ENCODE measurements at places on chromosomes 5 and 9.

DNA sequence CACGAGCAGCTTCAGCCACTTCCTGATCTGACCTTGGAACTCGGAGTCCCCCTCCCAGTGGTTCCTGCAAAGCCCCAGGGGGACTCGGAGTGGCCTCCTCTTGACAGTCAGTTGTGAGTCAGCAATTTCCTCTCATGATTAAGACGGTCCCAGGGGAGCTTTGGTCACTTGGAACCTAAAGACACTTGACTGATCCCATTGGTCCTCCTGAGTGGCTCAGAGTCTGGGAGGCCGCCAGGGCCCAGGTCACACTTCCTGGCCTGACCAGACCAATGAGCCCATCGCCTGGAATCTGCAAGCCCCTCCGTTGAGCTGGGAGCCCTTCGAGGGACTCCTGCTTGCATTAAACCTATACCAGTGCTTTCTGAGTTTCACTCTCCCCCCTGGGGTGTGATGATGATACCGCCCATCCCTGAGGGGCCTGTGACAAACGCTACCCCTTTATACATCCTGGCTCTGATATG, 29.1 kb downstream of the TSPAN17 start:
- DNase-seq = peak; percentile 71

- no peak for DNase-seq
Observed at GRCh38 chr5:125112196-125112595, 365.8 kb upstream of the ZNF608 start.

DNA sequence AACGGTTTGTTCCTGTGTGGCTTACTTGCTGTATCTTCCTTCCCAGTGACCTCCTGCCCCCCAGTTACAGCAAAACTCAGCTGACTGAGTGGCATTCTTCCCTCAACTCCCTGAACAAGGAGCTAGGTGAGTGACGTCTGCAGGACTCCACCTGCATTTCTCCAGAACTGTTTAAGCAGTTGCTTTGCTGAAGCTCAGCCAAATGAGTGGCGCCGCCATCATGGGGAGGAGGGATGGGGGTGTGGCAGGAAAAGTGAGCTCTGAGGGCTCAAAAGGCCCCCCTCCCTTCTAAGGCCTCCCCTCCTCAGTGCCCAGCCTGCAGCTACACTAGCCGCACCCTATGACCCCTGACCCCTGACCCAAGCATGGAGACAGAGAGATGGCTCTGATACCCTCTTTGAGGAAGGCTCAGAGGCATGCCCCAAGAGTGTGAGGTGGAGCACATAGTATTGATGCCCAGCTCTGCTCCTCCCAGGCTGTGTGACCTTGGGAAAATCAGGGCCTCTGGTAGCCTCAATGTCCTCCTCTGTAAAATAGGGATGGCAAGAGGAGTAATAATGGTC, 12.7 kb downstream of the CCDC180 start:
- DNase-seq = no peak

DNA sequence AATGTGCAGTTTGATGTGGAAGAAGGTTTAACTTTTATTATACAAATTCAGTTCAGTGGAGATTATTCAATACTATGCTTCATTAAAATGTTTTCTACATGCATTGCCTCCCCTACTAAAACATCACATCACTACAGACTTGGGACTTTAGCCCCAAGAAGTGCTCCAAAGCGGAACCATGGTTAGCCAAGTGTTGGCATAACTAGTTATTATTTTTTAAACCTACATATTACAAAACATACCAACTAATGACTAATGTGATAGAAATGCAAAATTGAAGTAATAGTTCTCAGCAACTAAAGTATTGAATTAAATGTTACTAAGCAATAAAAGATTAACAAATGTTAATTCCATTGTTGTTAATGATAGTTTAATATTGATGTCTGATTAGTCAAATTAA, 74.5 kb downstream of the XRCC4 start:
- DNase-seq = no peak

GRCh38 chr5:157902449-157903116, 43.6 kb upstream of the CLINT1 start:
- DNase-seq = no peak

DNA sequence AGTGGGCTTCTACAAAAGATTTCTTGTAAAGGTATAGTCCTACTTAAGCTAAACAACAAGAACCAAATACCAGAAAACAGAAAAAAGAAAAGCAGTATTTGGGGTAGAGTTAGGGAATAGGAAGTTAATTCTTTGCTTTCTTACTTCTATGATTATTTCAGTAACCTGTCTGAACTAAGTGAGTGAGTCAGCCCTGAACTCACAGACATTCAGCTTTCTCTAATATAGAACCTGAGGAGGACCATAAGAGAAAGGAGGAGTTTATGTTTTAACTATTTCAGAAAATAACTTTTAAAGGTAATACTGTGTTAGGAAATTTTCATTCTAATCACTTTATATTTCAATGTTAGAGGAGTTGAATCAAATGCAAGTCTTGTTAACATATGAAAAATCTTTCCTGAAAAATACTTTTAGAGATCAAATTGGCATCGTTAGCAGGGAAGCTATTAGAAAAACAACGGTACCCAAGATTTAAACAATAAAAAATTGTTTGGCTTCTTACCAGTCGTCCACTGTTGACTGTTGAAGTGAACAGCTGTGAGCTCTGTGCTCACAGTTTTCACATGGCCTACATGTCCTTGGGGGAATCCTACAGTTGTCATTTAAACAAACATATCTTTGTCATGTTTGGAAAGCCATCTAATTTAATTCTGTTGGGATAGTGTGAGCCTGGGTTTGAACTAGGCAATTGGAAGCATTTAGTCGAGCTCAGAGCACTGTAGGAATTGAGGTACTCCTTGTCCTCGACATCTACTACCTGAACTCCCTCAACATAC, 19.9 kb upstream of the ZFAND5 start:
- DNase-seq = no peak

GRCh38 chr9:125852386-125852785, 105.2 kb downstream of the PBX3 start:
- no peak for DNase-seq

- no peak for DNase-seq
Observed at GRCh38 chr5:121299153-121299552, 552.5 kb upstream of the FTMT start.

DNA sequence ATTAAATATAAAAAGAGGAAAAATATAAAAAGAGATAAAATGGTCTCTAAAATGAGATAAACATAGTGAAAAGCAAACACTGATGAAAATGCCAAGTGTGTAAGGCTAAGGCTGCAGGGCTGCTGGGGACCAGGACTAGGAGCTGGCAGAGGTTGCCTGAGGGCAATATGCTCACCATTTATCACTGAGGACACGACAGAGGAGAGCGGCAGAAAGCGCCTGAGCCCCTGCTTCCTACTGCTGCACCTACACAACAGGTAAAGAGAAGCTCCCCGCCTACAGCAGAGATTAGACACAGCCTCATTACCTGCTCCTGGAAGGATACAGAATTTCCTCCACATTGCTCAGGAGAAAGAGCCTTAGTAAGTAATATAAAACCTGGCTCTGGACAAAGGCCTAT, 70.7 kb upstream of the PPP1R2B start:
- DNase-seq = no peak

DNA sequence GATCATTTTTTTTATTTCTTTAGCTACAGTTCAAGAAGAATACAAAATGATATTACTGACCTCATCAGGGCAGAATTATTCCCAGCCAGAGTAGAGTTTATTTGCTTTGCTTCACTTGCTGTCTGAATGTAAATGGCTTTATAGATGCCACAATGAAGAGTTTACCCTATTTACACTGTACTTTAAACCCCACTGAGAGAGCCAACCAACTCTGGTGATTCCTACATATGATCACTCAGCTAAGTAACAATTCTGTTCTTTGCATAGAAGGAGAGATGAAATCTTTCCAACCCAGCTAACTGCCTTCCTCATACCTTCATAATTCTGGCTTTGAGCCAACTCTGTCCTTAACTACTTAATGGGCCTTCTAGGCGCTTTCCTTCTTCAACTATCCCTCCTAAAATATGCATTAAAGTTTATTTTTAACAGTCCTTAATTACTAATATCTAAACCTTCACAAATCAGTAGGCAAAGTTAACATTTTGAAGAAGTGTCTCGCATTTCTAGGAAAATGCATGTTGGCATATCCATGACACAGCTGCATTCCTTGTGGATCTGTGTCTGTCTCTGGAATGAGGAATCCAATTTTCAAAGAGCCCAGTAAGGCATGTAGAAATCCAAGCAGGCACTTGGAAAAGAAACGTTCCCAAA, 284.8 kb upstream of the GRAMD2B start:
- no peak for DNase-seq

DNA sequence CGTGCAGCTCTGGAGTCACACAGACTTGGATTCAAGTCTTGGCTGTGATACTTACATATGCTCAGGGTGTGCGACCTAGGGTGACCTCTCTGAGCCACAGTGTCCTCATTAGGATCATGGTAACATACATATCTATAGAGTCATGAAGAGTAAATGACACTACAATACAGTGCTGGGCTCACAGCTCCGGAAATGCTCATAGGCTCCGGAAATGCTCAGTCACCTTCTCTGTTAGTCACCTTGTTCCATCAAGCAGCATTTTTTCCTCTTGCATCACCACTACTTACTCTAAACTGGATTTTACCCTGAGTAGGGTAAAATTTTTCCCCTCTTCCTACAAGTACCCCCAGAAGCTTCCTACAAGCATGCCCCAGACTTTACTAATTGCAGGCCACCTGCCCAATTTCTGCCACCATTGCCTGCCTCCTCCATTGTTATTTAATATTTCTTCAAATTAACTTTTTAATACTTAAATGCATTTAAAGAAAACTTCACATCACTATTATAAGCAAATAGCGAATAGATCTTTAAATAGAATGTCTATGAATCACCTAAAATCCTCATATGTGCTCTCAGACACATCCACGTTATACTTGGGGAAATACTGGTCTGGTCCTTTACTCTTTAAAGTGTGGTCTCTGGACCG, 147.6 kb upstream of the SPRY4 start:
- no peak for DNase-seq

DNA sequence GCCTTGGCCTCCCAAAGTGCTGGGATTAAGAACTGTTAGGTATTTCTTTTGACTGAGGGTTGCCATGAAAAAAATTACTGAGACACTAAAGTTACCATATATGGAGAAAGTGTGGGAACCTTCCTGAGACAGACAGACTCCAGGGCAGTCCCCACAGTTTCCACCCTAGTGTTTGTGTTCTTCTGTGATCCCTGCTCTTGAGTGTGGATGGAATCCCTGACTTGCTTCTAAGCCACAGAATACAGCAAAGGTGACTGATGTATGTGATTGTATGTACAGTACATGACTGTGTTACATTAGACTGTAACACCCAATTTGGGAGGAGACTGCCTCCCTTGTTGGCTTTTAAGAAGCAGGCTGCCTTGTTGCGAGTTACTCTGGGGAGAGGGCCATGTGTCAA, 24.7 kb upstream of the ADAM19 start:
- no peak for DNase-seq

DNA sequence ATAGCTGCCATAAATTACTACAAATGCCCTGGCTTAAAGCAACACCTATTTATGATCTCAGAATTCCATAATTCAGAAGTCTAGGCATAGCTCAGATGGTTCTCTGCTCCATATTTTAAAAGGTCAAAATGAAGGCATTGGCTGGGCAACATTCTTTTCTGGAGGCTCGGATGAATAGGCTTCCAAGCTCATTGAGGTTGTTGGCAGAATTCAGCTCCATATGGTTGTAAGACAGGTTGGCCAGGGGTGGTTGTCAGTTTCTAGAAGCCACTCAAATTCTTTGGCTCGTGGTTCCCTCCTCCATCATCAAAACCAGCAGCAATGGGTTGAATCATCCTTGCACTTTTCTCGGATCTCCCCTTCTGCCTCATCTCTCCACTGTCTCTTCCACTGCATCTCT, 49.4 kb downstream of the TGFBR1 start:
- DNase-seq = no peak

GRCh38 chr5:134148316-134148715, 28.4 kb downstream of the SKP1 start:
- no peak for DNase-seq

DNA sequence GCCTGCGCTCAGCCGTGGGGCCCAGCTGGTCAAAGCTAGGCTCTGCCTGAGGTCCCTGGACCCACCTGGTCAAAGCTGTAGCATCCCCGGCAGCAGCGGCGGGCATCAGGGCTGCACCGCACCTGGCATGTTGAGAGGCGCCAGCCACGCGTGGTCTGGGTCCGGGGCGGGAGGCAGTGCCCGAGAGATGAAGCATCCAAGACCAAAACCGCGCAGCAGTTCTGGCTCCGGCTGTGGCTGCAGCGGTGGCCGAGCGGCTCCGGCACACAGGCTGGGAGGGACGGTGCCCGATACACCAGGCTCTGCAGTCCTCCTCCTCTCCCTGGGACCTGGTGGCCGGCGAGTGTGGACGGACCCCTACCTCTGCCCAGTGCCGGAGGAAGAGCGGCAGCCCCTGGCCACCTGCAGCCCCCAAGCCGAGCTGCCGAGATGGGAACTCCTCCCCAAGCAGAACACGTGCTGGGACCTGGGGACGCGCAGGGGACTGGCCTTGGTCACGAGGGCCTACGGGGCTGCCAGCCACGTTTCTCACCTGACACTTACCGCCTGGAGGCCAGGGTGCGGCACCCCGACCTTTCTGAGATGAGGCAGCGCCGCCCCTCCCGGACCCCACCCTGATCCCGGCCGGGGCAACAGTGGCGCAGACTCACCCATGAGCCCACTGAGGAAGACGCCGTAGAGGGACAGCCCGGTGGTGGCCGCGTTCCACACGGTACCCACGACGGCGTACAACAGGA, 33.0 kb downstream of the SLC9A3 start:
- no peak for DNase-seq

GRCh38 chr5:154329062-154329461, 116.7 kb upstream of the SAP30L start:
- DNase-seq = no peak

GRCh38 chr5:105767267-105767666, 1903.5 kb downstream of the EFNA5 start:
- no peak for DNase-seq

DNA sequence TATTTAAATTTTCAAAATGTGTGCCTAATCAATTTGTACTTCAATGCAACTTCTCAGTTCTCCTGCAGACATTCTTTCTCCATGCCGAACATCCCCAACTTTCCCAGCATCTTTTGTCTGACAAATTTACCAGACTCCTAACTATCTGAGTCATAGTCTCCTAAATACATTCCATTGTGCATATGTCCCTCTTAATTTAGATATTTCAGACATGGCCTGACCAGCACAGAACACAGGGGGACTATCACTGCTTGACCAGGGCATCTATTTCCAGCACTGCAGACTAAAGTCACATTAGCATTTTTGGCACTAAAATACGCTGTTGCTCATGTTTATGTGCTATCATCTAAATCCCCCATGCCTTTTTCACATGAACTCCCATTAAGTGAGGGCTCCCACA, 71.9 kb downstream of the ITGA1 start:
- DNase-seq = no peak

Measured in GM13976 (cell line).